ENCODE measurements at places on chromosomes 2 and 18. TPM values are rescaled to one million over a fixed set of nuclear protein-coding genes. Genes with fewer than 3 reads are reported as not detected.
A peak's percentile ranks its signal among the peaks of the same experiment; 100 is the strongest.

The ARHGEF4 gene
- total RNA-seq = 7.5 TPM

- no peaks in the 10 kb centered on the region for H3K27me3 ChIP-seq
- H3K4me1 ChIP-seq = no peaks in the 10 kb centered on the region
- H3K4me3 ChIP-seq = no peak overlapping the region
- peak; percentile 34 for DNase-seq
Measured at GRCh38 chr18:27605107-27605834, 420.2 kb upstream of the CHST9 start.

DNA sequence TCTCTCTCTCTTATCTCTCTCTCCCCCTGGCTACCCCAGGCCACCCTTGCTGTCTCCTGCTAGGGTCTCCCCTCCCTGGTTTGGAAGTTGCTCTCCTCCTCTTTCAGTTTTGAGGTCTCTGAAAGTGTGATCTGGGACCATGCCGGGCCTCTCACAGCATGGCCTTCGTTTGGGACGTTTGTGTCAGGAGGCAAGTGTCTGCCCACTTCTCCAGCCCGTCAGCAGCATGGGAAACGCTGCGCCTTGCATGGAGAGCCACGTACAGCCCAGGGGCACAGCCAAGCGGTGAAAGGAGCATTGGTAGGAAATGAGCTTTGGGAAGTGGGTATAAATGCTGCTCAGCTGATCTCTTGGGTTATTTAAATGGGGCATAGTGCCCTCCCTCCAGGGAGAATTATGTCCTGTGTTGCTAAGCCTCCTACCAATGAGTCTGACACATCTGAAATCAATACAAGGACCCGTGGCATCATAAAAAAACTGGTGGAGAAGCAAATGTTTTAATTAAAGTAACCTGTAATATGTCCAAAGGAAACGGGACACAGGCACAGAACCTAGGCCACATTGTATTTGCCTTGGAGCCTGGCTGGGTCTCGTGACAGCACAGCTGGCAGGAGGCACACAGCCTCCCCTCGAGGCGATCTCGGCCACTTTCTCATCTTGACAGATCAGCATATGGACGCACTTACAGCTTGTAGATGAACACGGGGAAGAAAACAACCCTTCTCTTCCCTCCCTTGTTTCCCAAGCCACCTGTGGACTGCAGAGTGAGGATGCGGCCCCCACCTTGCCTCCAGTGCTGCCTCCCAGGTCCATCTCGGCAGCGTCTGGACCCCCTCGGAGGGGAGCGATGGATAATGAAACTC is 72.7 kb downstream of the SH3RF3 start:
- no peaks in the 10 kb centered on the region for H3K36me3 ChIP-seq
- no peak overlapping the region for H3K4me3 ChIP-seq
- H3K27ac ChIP-seq = no peak overlapping the region
- no peaks in the 10 kb centered on the region for H3K27me3 ChIP-seq
- H3K4me1 ChIP-seq = no peaks in the 10 kb centered on the region

- H3K27me3 ChIP-seq = no peaks in the 10 kb centered on the region
- no peaks in the 10 kb centered on the region for H3K36me3 ChIP-seq
- no peak for DNase-seq
- no peak overlapping the region for H3K27ac ChIP-seq
- H3K4me3 ChIP-seq = no peak overlapping the region
Measured at GRCh38 chr2:161384864-161385263, 31.2 kb upstream of the TBR1 start.

DNA sequence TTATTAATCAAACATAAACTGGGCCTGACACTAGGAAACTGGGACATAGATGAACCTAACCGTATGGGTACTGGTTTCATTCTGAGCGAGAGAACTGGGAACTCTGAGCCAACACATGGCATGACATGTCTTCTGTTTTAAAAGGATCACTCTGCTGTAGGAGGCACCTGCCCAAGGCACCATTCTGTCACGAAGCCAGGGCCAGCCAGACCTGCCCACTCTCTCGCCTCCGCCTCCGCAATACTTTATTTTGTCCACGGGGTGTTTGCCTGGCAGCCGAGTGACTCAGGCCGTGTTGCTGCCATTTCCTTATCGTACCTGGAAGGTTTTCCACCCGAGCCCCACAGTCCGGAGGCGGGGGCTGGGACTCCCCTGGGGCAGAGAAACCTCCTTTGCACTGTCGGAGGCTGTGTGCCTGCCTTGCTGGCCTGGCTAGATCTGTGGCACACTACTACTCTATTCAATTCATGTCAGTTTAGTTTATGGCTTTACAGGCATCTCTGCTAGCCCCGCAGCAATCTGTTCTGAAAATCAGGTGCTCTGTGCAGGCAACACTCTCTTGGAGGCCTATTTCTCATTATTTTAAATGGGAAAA is 120.4 kb upstream of the ACKR3 start:
- DNase-seq = peak; percentile 73
- H3K27ac ChIP-seq = peak overlapping the region; percentile 80
- H3K27me3 ChIP-seq = no peaks in the 10 kb centered on the region
- H3K36me3 ChIP-seq = no peaks in the 10 kb centered on the region

GRCh38 chr2:15720561-15721307 is 129.1 kb downstream of the DDX1 start:
- no peaks in the 10 kb centered on the region for H3K4me1 ChIP-seq
- H3K27ac ChIP-seq = no peak overlapping the region
- H3K36me3 ChIP-seq = no peaks in the 10 kb centered on the region
- no peak overlapping the region for H3K4me3 ChIP-seq
- H3K27me3 ChIP-seq = no peaks in the 10 kb centered on the region

The UNC50 gene
- 67.4 TPM for total RNA-seq

DNA sequence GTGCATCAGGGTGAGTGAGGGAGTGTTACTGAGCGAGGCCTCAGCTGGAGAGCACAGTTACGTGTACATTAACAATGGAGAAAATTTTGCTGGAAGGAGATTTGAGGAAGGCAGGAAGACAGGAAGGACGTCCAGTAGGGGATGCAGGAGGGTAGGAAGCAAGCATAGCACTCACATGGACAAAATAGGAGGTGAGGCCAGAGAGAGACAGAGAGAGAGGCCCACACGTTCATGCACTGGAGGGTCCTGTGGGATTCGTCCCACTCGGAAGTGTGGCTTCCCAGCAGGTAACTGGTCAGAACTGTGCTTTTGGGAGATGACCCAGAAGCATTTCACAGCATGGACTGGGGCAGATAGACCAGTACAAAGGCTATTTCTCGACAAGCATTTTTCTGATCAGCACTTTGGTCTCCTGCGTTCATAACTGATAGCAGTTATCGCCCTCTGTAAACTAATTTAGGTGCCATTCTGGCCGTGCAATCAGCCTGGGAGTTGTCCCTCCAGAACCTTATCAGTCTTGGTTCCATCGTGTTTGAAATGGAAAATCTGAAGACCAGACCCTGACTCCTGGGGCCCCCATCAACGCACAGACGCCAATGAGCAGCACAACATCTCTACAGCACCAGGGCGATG is 5.7 kb downstream of the LCT start:
- H3K27ac ChIP-seq = no peak overlapping the region
- no peak for DNase-seq
- no peaks in the 10 kb centered on the region for H3K4me1 ChIP-seq
- no peaks in the 10 kb centered on the region for H3K36me3 ChIP-seq
- no peaks in the 10 kb centered on the region for H3K27me3 ChIP-seq

DNA sequence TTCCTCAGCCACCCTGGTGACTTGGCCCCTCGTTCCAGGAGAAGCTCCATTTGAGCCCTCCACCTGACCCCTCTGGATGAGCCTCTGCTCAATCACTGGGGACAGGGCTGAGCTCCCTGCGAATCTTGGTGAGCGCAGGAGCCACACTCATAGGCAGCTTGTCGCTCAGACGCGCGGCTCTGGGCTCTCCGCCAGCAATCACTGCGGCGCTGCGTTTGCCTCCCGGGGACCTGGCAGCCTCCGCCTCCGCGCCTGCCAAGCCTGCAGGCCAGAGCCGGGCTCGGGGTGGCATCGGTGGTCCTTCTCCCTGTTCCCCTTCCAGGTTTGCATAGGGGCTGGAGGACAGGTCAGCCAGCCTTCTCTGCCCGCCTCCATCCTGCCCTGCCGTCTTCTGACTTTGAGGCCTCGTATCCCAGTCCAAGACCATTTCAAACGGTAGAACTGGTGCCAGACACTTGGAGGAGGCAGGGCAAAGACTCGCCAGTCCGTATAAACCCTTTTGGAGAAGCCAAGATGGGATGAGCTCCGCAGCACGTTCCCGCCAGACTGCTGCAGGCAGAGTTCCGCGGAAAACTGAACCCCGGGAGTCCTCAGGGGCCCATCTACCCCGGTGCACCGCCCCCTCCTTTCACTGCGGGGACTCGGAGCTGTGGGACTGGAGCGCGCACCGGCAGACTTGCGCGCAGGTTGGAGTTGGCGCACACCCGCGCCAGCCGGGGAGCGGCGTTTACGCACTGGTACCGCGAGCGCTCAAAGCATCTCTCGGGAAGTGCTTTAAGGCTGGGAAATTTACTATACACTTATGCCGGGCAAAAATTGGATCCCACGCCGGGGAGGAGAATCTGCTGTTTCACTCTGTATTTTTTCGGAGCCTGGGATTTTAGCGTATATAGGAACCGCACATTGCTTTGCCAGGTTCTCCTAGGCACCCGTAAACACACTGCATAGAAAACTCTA is 1.1 kb upstream of the TACR1 start:
- H3K27me3 ChIP-seq = peaks cover 34% of the 10 kb centered on the region
- H3K4me1 ChIP-seq = peaks cover 4% of the 10 kb centered on the region
- DNase-seq = no peak
- no peaks in the 10 kb centered on the region for H3K36me3 ChIP-seq
- peak overlapping the region; percentile 65 for H3K4me3 ChIP-seq

GRCh38 chr2:119846021-119846420 is 86.3 kb downstream of the PTPN4 start:
- no peaks in the 10 kb centered on the region for H3K27me3 ChIP-seq
- H3K4me3 ChIP-seq = no peak overlapping the region
- no peak for DNase-seq
- H3K27ac ChIP-seq = no peak overlapping the region

DNA sequence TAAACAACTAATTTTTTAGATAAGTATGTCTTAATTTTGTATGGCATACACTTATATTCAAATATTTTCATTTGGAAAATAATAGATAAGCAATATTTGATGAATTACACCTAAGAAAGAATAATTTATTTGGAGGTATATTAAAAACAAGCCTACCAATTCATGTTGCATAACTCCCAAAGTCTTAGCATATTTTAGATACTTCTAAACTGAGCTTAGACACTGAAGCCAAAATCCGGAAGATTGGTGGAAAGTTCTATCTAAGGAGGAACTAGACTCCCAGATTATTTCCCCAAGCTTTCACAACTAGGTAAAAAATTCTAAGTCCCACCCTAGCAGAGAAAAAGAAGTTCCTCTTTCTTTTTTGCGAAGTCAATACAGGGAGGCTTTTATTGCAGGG is 221.0 kb upstream of the MMADHC start:
- no peaks in the 10 kb centered on the region for H3K4me1 ChIP-seq
- no peaks in the 10 kb centered on the region for H3K27me3 ChIP-seq
- H3K4me3 ChIP-seq = no peak overlapping the region
- no peak overlapping the region for H3K27ac ChIP-seq
- no peaks in the 10 kb centered on the region for H3K36me3 ChIP-seq

The GPD2 gene
- total RNA-seq = 104 TPM

GRCh38 chr18:6865251-6865650 is 135.7 kb downstream of the ARHGAP28 start:
- H3K27ac ChIP-seq = no peak overlapping the region
- H3K36me3 ChIP-seq = no peaks in the 10 kb centered on the region
- H3K4me3 ChIP-seq = no peak overlapping the region
- no peaks in the 10 kb centered on the region for H3K4me1 ChIP-seq

DNA sequence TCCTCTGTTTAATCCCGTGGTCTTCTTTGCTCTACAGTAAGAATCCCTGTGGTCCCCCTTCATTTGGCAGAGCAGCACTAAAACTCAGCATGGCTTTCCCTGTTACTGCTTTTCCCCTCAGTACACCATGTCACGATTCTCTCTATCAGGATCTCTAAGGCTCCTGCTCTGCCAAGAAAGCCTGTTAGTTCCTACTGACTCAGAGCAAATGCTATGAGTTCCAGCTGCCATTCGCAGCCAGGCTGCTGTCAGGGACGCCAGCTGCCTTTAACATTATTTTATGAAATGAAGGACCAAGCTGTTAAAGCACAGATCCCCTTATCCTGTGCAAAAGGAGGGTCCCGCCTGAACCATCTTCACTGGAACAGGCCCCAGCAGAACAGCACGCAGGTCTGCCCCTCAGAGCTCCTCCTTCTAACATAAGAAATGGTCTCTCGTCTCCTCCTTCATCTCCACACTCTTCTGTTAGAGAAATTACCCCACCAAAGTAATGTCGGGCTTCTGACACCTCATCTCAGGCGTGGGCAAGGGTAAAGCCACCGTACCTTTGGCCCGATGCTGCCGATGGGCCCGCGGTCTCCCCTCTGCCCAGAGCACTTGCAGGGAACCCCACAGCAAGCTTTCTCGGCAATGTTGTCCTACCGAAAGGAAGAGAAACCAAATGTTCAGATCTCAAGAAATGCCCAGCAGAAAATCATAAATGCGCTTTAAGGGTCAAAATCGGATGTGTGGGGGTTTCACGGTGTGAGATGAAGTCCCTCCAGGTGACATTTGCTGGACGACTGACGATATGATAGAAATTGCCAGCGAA is 52.6 kb downstream of the COL6A3 start:
- H3K27ac ChIP-seq = peak overlapping the region; percentile 8
- no peaks in the 10 kb centered on the region for H3K36me3 ChIP-seq
- no peak overlapping the region for H3K4me3 ChIP-seq
- no peaks in the 10 kb centered on the region for H3K27me3 ChIP-seq
- H3K4me1 ChIP-seq = no peaks in the 10 kb centered on the region

GRCh38 chr18:8424917-8425725 is 184.1 kb upstream of the RAB12 start:
- H3K27ac ChIP-seq = no peak overlapping the region
- DNase-seq = no peak
- H3K36me3 ChIP-seq = no peaks in the 10 kb centered on the region
- H3K4me3 ChIP-seq = no peak overlapping the region
- no peaks in the 10 kb centered on the region for H3K27me3 ChIP-seq

The NETO1 gene
- total RNA-seq = not detected

The KANSL1L gene
- total RNA-seq = 52.8 TPM

Data from breast epithelium (tissue), 4 donors.